ENCODE measurements at places on chromosomes 4 and X. TPM values are rescaled to one million over a fixed set of nuclear protein-coding genes. Genes with fewer than 3 reads are reported as not detected.

DNA sequence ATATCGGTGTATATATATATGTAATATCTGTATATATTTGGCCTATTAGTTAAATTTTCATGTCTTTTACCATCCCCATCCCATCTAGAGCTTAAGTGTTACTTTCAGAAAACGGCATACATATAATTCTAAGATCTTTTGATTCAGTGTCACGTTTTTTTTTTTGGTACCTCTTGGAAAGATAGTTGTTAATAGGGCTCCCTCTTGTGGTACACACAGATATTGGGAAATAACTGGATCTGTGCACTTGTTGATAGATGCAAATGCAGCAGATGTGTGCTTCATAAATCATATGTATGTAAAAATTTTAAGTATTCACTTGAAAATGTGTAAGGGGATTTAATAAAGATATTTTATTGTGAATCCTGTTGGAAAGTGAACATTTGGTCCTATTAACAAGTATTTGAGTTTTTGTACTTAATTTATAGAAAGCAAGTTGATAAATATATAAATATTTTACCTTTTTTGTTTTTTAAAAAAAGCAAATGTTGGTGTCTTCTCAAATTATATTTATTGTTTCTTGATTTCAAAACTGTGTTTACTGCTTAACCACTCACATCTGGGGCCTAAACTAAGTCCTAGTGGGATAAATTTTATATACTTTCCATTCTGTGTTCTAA is 74.7 kb downstream of the PAQR3 start:
- no peak overlapping the region for H3K27ac ChIP-seq
- DNase-seq: no peak
- H3K4me3 ChIP-seq: no peak overlapping the region

Gene DOK7
- 1.5 TPM for total RNA-seq

DNA sequence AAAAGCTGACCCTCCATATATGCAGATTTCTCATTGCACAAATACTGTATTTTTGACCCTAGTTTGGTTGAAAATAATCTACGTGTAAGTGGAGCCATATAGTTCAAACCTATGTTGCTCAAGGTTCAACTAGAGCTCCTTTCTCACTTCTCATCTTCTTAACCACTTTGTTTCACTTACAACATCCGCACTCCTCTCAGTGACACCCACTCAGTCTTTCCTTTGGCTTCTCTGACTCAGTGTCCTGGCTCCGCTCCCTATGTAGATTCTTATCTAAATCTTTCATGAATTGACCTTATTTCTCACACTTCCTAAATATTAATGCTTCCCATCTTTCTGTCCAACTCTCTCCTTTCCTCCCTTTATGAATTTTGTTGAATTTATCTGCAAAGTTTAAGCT is 32.9 kb upstream of the DKK2 start:
- no peaks in the 10 kb centered on the region for H3K27me3 ChIP-seq
- no peak for DNase-seq
- H3K4me3 ChIP-seq: no peak overlapping the region
- no peaks in the 10 kb centered on the region for H3K4me1 ChIP-seq

Gene EXOC1L
- total RNA-seq: not detected

DNA sequence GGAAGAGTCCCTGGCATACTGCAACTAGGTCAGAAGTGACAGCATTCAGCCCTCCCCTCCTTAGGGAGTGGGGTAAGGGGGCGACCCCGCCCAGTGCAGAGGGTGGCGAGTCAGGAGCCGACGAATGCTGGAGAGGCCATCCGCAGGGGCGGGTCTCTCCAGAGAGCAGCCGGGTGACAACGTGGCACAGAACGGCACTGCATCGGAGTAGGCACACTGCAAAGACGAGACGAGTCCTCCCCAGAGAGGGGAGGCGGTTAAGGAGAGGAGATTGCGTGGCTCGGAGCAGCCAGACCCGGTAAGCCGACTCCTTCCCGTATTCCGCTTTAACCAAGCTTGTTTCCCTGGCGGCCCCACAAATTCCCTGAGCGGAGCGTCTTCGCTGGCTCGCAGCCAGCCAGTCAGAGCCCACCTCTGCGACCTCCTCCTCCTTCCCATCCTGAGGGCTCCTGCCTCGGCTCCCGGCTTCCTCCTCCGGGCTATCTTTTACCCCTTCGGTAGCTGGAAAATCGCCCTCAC is 54.9 kb downstream of the LINC00632 start:
- DNase-seq: no peak
- peak overlapping the region; percentile 8 for H3K4me3 ChIP-seq
- no peaks in the 10 kb centered on the region for H3K36me3 ChIP-seq
- peaks cover 11% of the 10 kb centered on the region for H3K27me3 ChIP-seq

- H3K4me1 ChIP-seq: no peaks in the 10 kb centered on the region
- H3K27me3 ChIP-seq: no peaks in the 10 kb centered on the region
- no peak overlapping the region for H3K27ac ChIP-seq
- H3K36me3 ChIP-seq: no peaks in the 10 kb centered on the region
- no peak overlapping the region for H3K4me3 ChIP-seq
Measured at GRCh38 chrX:39480963-39481362, 616.8 kb downstream of the BCOR start.

Gene RASGEF1B
- total RNA-seq: 7.8 TPM

Gene KLB
- total RNA-seq: 0.64 TPM

GRCh38 chr4:128334256-128334655 is 46.6 kb upstream of the PGRMC2 start:
- H3K27ac ChIP-seq: no peak overlapping the region
- H3K27me3 ChIP-seq: no peaks in the 10 kb centered on the region
- no peak overlapping the region for H3K4me3 ChIP-seq
- H3K36me3 ChIP-seq: no peaks in the 10 kb centered on the region

DNA sequence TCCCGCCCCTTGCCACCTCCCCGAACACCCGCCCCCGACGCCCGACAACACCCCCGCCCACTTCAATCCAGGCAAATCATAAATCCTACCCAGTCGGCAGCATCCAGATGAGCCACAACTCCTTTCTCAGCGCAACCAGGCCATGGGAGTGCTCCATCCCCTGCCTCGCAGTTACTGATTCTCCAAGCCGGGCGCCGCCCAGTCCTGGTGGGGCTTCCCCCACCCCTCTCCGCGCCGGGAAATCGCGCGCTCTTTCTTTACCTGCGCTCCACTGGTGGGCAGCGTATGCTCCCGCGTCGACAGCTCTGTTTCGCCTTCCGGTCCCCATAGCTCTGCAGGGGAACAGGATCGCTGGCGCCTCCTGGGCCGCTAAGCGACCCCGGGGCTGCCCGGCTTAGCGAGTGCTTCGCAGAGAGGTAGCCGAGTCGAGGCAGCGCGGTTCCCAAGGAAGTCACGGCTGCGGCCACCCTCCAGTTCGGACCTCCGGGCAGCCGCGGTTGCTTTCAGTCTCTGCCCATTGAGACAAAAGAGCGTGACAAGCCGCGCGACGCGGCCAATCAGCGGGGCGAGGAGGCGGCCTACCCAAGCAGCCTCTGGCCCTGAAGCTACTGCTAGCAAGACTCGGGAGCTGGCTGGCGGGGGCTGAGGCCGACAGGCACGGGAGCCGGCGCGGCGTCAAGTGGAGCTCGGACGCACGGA is 43.7 kb upstream of the TMSB15B start:
- peak overlapping the region; percentile 30 for H3K27ac ChIP-seq
- H3K4me3 ChIP-seq: peak overlapping the region; percentile 42
- H3K36me3 ChIP-seq: no peaks in the 10 kb centered on the region

Gene SH3TC1
- total RNA-seq: 22.5 TPM

DNA sequence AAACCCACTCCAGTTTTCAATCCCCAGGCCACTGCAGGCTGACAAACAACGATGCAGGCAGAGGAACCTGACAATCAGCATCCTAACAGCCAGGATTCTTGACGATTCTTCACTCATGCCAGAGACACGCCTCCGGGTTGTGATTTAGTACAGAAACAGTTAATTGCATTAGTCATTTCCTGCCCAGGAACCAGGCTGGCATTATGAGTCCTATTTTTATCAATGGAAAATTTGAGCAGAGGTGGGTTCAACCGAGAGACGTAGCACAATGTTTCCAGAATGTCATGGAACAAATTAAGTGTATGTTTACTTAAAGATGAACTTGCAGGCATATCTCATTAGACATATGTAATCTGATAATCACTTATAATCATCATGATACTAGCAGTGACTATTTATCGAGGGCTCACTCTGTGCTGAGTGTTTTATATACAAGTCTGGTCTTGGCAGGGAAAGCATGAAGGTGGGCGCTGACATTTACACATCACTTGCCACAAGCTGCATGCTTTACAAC is 159.7 kb downstream of the NSUN7 start:
- no peaks in the 10 kb centered on the region for H3K27me3 ChIP-seq
- H3K36me3 ChIP-seq: no peaks in the 10 kb centered on the region
- no peak for DNase-seq
- peaks cover 4% of the 10 kb centered on the region for H3K4me1 ChIP-seq
- no peak overlapping the region for H3K4me3 ChIP-seq
- no peak overlapping the region for H3K27ac ChIP-seq

DNA sequence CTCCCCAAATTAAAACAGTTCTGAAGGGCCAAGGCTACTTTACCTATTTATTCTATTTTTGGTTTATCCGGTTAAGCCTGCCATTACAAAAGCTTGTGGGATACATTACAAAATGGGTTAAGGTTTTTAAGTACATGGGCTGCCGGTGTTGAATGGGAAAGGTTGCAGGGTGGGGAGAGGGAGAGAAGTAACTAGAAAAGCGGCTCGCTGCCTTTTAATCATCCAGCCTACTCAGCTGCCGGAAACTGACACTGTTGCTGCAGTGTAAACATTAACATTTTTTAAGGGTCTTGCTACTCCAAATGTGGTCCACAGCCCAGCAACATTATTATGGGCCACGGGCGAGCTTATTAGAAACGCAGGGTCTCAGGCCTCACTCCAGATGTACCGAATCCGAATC is 1.5 kb upstream of the IL1RAPL1 start:
- H3K4me1 ChIP-seq: no peaks in the 10 kb centered on the region
- H3K27me3 ChIP-seq: no peaks in the 10 kb centered on the region
- no peak overlapping the region for H3K4me3 ChIP-seq

- no peak for DNase-seq
- no peaks in the 10 kb centered on the region for H3K27me3 ChIP-seq
- H3K4me3 ChIP-seq: no peak overlapping the region
- H3K27ac ChIP-seq: no peak overlapping the region
- H3K4me1 ChIP-seq: no peaks in the 10 kb centered on the region
Measured at GRCh38 chrX:63713526-63713925, 71.5 kb downstream of the ARHGEF9 start.

DNA sequence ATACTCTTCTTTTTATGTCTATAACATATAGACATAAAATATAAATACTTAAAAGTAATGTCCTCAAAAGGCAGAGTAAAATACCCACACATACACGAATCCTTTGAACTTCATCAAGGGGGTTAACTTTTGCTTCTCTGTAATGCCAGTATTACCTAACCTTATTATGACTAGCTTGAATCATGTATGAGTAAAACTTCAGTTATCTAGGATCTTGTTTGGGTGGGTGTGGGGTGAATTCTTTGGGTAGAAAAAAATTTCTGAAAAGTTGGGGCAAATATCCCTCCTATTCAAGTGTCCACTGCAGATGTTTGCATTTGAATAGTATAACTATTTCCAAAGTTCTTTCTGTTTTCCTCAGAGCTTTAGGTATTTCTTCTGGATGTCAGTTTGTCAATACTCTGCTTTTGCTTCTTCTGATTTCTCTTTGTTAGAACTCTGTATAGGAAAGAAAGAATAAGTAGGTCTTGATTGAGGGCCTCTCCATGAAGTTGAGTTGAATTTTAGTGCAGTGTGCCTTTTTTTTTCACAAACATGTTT is 173.8 kb downstream of the ADGRL3 start:
- no peaks in the 10 kb centered on the region for H3K36me3 ChIP-seq
- H3K4me3 ChIP-seq: no peak overlapping the region
- no peak overlapping the region for H3K27ac ChIP-seq
- DNase-seq: no peak

GRCh38 chrX:129235903-129236302 is 287.4 kb downstream of the SMARCA1 start:
- no peak overlapping the region for H3K4me3 ChIP-seq
- no peaks in the 10 kb centered on the region for H3K36me3 ChIP-seq
- DNase-seq: no peak
- no peaks in the 10 kb centered on the region for H3K27me3 ChIP-seq
- H3K4me1 ChIP-seq: no peaks in the 10 kb centered on the region
- H3K27ac ChIP-seq: no peak overlapping the region

Gene SPACA5
- not detected for total RNA-seq

DNA sequence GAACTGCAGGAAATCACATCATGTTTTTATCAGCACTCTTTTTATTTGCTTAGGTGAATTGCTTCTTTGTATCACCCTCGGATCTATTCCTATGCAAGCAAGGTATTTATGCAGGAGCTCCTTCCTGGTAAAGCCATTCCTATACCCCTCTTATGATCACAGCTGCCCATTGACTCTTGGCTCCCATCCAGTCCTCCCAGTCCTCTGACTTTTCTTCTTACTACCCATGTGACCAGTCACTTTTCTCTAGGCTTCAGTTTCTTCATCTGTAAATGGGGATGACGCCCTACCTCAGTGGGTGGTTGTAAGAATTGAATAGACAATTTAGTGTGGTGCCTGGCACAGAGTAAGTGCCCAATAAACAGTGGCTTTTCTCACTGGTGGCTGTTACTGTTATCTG is 144.9 kb downstream of the FHIP1A start:
- no peak overlapping the region for H3K4me3 ChIP-seq
- no peaks in the 10 kb centered on the region for H3K36me3 ChIP-seq
- H3K27ac ChIP-seq: peak overlapping the region; percentile 51
- no peaks in the 10 kb centered on the region for H3K27me3 ChIP-seq

Gene MTNR1A
- 3.9 TPM for total RNA-seq

- no peaks in the 10 kb centered on the region for H3K4me1 ChIP-seq
- H3K36me3 ChIP-seq: no peaks in the 10 kb centered on the region
- DNase-seq: no peak
- H3K4me3 ChIP-seq: no peak overlapping the region
- H3K27ac ChIP-seq: no peak overlapping the region
- no peaks in the 10 kb centered on the region for H3K27me3 ChIP-seq
Measured at GRCh38 chr4:156154978-156155377, 201.3 kb upstream of the CTSO start.

- H3K4me3 ChIP-seq: peak overlapping the region; percentile 97
- peaks cover 14% of the 10 kb centered on the region for H3K4me1 ChIP-seq
- peak overlapping the region; percentile 99 for H3K27ac ChIP-seq
- peak; percentile 90 for DNase-seq
- H3K36me3 ChIP-seq: no peaks in the 10 kb centered on the region
- no peaks in the 10 kb centered on the region for H3K27me3 ChIP-seq
Measured at GRCh38 chr4:105474099-105474518, 247 bp upstream of the PPA2 start.

Gene FDCSP
- total RNA-seq: 0.49 TPM

DNA sequence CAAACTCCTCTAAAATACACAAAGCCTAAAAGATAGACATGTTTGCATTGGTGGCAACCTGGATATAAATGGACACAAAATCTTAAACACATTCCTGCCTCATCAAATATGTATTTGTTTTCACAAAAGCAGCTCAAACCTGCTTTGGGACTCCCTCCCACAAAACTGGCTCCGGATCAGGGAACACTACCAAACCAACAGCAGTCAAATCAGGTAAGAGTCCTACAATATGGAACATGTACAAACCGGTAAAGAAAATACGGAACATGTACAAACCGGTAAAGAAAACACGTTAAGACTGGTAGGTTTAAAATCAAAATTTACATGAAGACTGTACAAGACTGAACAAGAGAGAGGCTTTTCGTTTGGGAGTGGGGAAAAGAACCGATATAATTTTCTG is 4.3 kb downstream of the AMTN start:
- H3K4me1 ChIP-seq: no peaks in the 10 kb centered on the region
- H3K36me3 ChIP-seq: no peaks in the 10 kb centered on the region
- no peak for DNase-seq
- no peaks in the 10 kb centered on the region for H3K27me3 ChIP-seq
- H3K4me3 ChIP-seq: no peak overlapping the region
